Stimulated activated CD8-positive, alpha-beta memory T cell treated with anti-CD3 and anti-CD28 coated beads, Interleukin-2, amount 100 ng/mL, for 1 hour (primary cell): ENCODE measurements at places on chromosomes 3 and 15.

- no peak for DNase-seq
These were observed 402.9 kb upstream of the C2CD4B start for GRCh38 chr15:62568004-62568403.

DNA sequence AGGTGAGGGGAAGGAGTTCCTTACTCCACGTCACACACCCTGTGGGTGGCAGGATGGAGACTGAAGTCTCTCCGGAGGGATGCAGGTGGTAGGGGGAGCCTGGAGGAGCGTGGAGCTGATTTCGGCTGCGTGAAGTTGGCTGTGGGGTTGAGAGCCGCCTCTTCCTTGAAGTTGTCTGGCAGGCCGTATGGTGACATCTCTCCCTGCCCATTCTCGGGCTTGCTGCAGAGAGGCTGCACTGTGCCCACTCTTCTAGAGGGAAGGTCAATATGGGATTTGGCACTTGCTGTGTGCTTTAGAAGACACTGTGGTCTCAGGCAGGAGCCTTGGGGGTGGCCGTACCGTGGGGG is 13.4 kb upstream of the FBLN2 start:
- DNase-seq = no peak

- no peak for DNase-seq
These were observed 142.2 kb downstream of the ALDH1A2 start for GRCh38 chr15:57923306-57923705.

DNA sequence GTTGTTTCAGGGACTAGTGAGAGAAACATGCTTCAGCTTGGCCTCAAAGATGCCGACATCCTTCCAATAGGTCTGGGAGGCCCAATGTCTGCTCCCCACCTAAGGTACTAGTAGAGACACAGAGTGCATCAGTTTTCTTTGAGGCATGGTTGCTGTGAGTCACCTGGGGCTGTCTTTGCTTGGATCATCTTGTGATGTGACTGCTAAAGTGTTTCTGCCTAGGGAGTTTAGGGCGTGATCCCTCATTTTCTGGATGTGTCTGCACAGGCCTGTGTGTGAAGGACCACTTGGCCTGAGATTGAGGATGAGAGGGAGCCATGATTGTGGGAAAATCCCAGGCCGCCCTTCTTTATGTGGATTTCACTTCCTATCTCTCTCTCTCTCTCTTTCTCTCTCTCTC is 4.8 kb downstream of the GASK1A start:
- no peak for DNase-seq

- no peak for DNase-seq
These were observed 517.6 kb upstream of the ROBO1 start for GRCh38 chr3:80285388-80285787.

DNA sequence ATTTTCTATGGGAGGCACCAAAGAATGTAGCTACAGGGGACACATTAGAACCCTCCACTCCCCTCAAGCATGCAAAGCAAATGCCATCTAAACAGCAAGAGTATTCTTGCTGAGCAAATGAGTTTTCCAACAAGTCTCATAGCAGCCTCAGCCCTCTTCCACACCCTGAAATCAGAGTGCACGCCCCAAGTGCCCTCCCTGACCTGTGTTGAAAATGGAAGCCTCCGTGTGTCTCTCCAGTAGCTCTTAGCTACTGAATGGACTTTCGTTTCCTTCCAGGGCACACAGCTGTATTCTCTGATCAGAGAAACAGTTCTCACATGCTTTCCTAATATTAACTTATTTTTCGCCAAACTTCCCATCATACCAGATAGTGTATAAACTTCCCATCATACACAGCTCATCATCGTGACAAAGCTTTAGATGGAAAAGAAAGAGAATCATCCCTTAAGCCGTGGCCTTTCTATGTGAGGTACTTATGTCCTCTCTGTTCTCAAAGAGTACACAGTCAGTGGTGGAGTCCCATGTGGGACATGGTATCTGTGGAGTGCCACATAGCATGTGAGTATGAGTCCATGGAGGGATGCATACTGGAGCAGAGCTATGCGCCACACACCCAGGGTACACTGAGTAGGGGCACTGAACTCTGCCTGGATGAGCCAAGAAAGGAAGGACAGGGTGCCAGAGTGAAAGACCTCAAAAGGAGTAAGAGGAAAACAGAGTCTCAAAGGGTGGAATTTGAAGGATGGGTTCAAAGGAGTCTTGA is 434.5 kb downstream of the MCTP2 start:
- no peak for DNase-seq

DNA sequence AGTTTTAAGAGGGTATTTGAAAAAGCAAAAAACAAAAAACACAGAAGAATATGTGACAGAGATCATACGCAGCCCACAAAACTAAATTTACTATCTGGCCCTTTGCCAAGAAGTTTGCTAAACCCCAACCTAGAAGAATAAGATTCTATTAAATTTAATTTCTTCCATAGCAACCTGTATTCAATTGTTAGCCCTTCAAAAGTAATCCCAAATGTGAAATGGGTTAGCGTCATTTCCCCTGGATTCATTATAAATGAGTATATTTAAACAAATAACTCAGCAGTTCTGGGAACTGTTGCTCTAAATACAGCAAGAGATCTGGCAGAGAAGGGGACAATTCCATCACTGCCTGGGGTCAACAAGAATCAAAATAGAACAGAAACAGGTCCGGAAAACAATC is 56.8 kb downstream of the CERS3 start:
- DNase-seq = no peak
